PC-9 (cell line): ENCODE measurements at places on chromosomes 3 and 15. TPM values are rescaled to one million over a fixed set of nuclear protein-coding genes. Genes with fewer than 3 reads are reported as not detected.

The PTX3 gene
- 0.59 and 1.1 TPM in 2 replicates for total RNA-seq

The SAMD7 gene
- total RNA-seq, result not detected in 2 replicates

The SCG3 gene
- not detected in 2 replicates for total RNA-seq

The MCF2L2 gene
- total RNA-seq, result 1.7 and 2.3 TPM in 2 replicates

The GOLGA6L10 gene
- total RNA-seq, result 2.2 and 2.3 TPM in 2 replicates

The GOLGA8M gene
- not detected in 2 replicates for total RNA-seq

GRCh38 chr3:107064405-107065060, 312.7 kb upstream of the CCDC54 start:
- no peak overlapping the region for H3K27ac ChIP-seq
- H3K4me1 ChIP-seq, result no peaks in the 10 kb centered on the region
- peak; percentile 57 for DNase-seq
- H3K27me3 ChIP-seq, result no peaks in the 10 kb centered on the region

- no peaks in the 10 kb centered on the region for H3K27me3 ChIP-seq
- DNase-seq, result no peak
- no peaks in the 10 kb centered on the region for H3K4me1 ChIP-seq
- H3K27ac ChIP-seq, result no peak overlapping the region
Observed at GRCh38 chr15:46703020-46703861, 1014.1 kb upstream of the SEMA6D start.

DNA sequence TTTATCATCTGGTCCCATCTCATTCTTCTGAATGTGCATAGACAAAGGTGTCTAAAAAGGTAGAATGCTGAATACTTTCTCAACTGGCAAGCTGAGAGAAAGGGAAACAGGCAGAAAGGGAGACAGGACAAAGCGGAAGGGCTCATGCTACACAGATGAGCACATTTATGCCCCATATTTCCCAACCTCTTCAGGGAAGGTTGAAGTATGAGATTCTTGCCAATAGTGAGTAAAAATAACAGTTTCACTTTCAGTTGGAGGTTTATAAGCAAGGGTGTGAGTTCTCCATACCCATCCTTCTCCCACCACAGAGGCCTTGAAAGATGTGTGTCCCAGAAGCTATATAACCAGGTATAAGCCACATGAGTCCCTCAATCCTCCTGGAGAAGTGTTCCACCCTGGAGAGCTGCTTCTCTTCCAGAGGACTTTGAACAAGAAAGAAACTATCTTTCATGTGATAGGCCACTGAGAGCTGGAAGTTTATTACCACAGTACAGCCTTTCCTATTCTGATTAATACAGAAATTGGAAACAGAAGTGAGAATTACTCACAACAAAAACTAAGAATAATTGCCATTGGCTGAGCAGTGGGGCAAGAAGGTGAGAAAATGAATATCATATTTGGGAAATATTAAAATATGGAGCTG, 709.4 kb upstream of the NR2F2 start:
- no peaks in the 10 kb centered on the region for H3K27me3 ChIP-seq
- no peak overlapping the region for H3K4me3 ChIP-seq
- DNase-seq, result no peak
- no peaks in the 10 kb centered on the region for H3K4me1 ChIP-seq

DNA sequence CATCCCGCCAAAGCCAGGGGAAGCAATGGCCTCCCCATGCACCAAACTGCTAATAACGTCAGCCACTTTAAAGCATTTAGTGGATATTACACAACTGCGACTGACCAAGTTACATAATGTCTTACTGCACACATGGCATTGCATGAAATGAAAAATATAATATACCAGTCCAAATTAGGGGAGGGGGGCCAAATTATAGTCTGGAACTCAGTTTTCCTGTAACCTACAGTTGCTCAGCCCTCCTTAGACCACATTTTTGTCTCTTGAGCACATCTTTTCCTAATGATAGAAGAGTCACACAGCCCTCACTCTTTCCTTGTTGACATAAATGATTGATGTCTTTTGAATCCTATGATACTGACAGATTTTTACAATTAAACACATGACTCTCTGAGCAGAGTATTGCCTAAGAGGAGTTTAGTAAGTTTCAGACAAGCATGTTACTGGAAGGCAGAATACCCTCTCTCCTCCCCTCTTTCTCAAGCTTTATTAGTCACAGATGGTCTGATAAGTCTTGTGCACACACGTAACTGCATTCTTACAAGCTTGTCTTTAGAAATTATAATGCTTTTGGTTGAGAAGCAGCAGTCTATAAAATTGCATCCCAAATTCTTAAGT, 1.1 kb upstream of the PLD1 start:
- H3K4me1 ChIP-seq, result peaks cover 73% of the 10 kb centered on the region
- H3K36me3 ChIP-seq, result no peaks in the 10 kb centered on the region
- peak overlapping the region; percentile 61 for H3K4me3 ChIP-seq
- peak overlapping the region; percentile 98 for H3K27ac ChIP-seq
- no peaks in the 10 kb centered on the region for H3K27me3 ChIP-seq

GRCh38 chr3:123713211-123713610, 128.4 kb upstream of the HACD2 start:
- no peaks in the 10 kb centered on the region for H3K4me1 ChIP-seq
- peaks cover 33% of the 10 kb centered on the region; the same call in 1 of the 2 replicates for H3K27me3 ChIP-seq
- H3K27ac ChIP-seq, result no peak overlapping the region
- DNase-seq, result no peak
- H3K4me3 ChIP-seq, result no peak overlapping the region

GRCh38 chr3:30893678-30894325, 659 bp downstream of the GADL1 start:
- H3K4me3 ChIP-seq, result no peak overlapping the region
- no peak for DNase-seq

GRCh38 chr3:197736010-197736490, 654 bp downstream of the RUBCN start:
- no peaks in the 10 kb centered on the region for H3K36me3 ChIP-seq
- peaks cover 22% of the 10 kb centered on the region for H3K4me1 ChIP-seq
- H3K4me3 ChIP-seq, result peak overlapping the region; percentile 73
- H3K27me3 ChIP-seq, result no peaks in the 10 kb centered on the region
- DNase-seq, result no peak
- peak overlapping the region; percentile 60 for H3K27ac ChIP-seq

- DNase-seq, result peak; percentile 67
- H3K27ac ChIP-seq, result peak overlapping the region; percentile 87
- peaks cover 55% of the 10 kb centered on the region for H3K4me1 ChIP-seq
- H3K36me3 ChIP-seq, result peaks cover 13% of the 10 kb centered on the region
- H3K4me3 ChIP-seq, result peak overlapping the region; percentile 41; the same call in 1 of the 2 replicates
- no peaks in the 10 kb centered on the region for H3K27me3 ChIP-seq
Observed at GRCh38 chr15:90412356-90413194, 24.5 kb downstream of the IQGAP1 start.

GRCh38 chr15:79433276-79433990, 1.3 kb downstream of the MINAR1 start:
- H3K4me3 ChIP-seq, result no peak overlapping the region
- DNase-seq, result no peak

GRCh38 chr3:161103776-161104385, 1.3 kb downstream of the B3GALNT1 start:
- peak overlapping the region; percentile 85; the same call in 1 of the 2 replicates for H3K4me3 ChIP-seq
- no peak for DNase-seq
- no peak overlapping the region for H3K27ac ChIP-seq
- H3K4me1 ChIP-seq, result peaks cover 23% of the 10 kb centered on the region

DNA sequence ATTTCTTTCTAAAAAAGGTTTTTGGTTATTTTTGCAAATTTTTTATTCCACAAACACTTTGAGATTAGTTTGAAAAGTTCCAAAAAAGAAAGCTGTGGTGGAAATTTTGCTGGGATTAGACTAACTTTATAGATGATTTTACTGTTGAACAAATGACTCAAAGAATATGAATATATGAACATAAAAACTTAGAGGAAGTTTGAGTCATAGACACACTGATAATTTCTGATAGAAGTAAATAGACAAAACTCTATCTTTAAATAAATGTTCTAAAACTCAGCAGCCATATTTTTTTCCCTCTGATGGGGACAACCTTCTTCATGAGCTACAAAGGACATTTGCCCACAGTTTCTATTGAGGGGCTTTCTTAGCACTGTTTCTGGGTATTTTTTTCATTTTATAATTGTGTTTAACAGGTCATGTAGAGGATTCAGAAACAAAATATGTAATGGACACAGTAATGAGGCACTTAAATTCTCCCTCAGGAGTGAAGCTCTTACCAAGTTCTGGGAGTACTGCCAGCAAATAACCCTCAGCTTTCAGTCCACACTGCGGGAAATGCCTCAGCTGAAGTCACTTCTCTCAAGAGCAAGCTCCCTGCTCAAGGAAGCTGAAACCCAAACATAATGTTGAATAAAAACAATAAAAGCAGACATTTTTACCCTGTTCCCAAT, 157.6 kb downstream of the NFKBIZ start:
- no peaks in the 10 kb centered on the region for H3K4me1 ChIP-seq
- H3K27ac ChIP-seq, result no peak overlapping the region
- no peaks in the 10 kb centered on the region for H3K36me3 ChIP-seq
- no peaks in the 10 kb centered on the region for H3K27me3 ChIP-seq

DNA sequence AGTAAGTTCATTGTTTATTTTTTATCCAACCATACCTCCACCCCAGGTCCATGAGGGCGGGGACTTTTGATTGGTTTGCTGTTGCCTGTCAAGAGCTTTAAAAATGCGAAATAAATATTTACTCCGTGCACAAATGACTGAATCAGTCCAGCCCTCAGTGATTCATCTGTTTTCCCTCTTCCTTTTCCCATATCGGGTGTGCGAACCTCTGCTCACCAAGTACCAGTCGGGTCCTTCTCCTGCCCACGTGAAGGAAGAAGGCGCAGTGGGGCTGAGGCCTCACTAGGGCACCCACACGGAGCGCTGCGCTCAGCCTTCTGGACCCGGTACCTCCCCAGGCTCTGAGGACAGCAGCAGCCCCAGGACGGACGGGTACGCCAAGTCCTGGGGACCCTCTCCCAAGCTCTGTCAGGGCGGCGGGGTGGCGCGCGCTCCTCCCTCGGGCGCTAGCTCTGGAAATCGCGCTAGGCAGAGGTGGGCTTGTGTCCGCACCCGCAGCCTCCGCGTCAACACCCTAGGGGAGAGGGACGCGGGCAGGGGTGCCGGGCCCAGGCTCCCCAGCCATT, 70.5 kb upstream of the EPHB3 start:
- H3K4me3 ChIP-seq, result no peak overlapping the region
- H3K27me3 ChIP-seq, result peaks cover 85% of the 10 kb centered on the region
- no peaks in the 10 kb centered on the region for H3K4me1 ChIP-seq
- DNase-seq, result no peak

- no peaks in the 10 kb centered on the region for H3K36me3 ChIP-seq
- no peak overlapping the region for H3K4me3 ChIP-seq
- no peak overlapping the region for H3K27ac ChIP-seq
- no peaks in the 10 kb centered on the region for H3K4me1 ChIP-seq
Observed at GRCh38 chr3:30578479-30578878, 27.9 kb upstream of the TGFBR2 start.

GRCh38 chr3:55524565-55525244, 37.6 kb upstream of the WNT5A start:
- no peak overlapping the region for H3K4me3 ChIP-seq
- H3K4me1 ChIP-seq, result peaks cover 27% of the 10 kb centered on the region
- DNase-seq, result peak; percentile 76
- H3K36me3 ChIP-seq, result no peaks in the 10 kb centered on the region
- H3K27me3 ChIP-seq, result no peaks in the 10 kb centered on the region

GRCh38 chr3:40745381-40746106, 220.8 kb downstream of the ZNF621 start:
- H3K27ac ChIP-seq, result no peak overlapping the region
- H3K27me3 ChIP-seq, result no peaks in the 10 kb centered on the region
- no peaks in the 10 kb centered on the region for H3K36me3 ChIP-seq
- DNase-seq, result no peak

DNA sequence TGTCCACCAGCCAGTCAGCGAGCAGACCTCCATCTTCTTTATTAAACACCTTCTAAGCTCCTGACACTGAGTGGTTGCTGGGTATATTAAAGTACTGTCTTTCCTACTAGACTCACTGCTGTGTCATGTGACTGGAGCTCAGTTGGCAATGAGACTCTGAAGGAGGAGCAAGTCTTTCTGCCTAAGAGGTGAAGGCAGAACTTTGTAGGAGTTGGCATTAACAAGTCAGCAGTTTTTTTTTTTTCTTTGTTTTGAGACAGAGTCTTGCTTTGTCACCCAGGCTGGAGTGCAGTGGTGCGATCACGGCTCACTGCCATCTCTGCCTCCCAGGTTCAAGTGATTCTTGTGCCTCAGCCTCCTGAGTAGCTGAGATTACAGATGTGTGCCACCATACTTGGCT, 62.2 kb downstream of the ABHD5 start:
- H3K4me3 ChIP-seq, result no peak overlapping the region
- no peak overlapping the region for H3K27ac ChIP-seq
- H3K27me3 ChIP-seq, result no peaks in the 10 kb centered on the region
- no peaks in the 10 kb centered on the region for H3K36me3 ChIP-seq
- DNase-seq, result no peak

DNA sequence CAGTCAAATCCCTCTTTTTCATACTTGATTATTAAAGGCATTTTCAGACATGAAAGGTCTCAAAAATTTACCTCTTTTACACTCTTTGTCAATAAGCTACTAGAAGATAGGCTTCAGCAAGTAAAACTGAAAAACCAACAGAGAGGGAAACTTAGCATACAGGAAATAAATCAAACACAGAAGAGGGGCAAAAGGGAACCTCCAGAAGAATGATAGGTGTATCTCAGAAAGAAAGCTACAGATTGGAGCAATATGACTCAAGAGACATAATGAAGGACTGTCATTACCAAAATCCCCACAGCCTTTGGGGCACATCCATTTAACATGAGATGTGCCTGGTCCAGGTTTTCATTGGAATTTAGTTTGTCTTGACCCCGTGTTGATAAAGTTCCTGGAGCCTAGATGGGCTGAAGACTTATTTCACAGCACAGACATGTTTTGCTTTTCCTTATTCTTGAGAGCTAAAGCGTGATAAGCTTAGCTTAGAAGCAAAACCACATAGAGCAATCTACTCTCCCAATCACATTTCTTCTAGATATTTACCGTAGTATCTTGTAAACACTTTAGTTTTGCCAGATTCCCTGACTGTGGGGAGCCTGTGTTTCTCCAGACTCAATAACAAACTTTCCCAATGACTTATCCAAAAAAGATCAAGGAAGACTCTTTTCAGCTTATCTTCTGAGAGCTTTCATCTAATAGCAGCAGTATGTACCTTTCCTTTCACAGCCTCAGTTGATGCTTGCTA, 11.7 kb downstream of the LRRFIP2 start:
- no peak overlapping the region for H3K27ac ChIP-seq
- 0 out of 2 replicates have a peak, but pooled peaks cover 5% of the 10 kb centered on the region for H3K36me3 ChIP-seq
- H3K4me3 ChIP-seq, result no peak overlapping the region
- no peak for DNase-seq
- H3K27me3 ChIP-seq, result no peaks in the 10 kb centered on the region
- H3K4me1 ChIP-seq, result no peaks in the 10 kb centered on the region

- no peak overlapping the region for H3K27ac ChIP-seq
- H3K4me3 ChIP-seq, result no peak overlapping the region
- H3K36me3 ChIP-seq, result 0 out of 2 replicates have a peak, but pooled peaks cover 4% of the 10 kb centered on the region
- no peaks in the 10 kb centered on the region for H3K27me3 ChIP-seq
Observed at GRCh38 chr15:64987136-64987535, 2.6 kb downstream of the SPG21 start.

DNA sequence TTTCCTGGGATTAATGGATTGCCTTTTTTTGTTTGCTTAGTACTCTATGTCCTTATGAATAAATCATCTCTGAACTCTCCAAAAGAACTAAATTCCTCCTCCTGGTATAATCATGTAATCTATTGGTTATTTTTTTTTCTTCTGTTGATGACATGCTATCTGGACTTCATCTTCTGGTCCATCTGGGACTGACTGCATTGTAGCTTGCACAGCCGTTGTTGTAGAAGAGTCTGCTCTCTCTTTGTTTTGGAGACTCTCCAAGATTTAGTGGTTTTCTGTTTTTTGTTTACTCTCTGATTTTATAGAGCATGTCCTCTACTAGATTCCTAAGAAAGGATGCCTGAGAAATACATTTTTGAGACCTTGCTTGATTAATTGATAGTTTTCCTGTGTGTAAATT, 19.1 kb downstream of the IREB2 start:
- peaks cover 18% of the 10 kb centered on the region for H3K4me1 ChIP-seq
- H3K27me3 ChIP-seq, result no peaks in the 10 kb centered on the region
- no peak overlapping the region for H3K4me3 ChIP-seq
